Activated CD4-positive, CD25-positive, alpha-beta regulatory T cell treated with anti-CD3 and anti-CD28 coated beads, Interleukin-2, amount 50 U/mL, for 24 hours (primary cell): ENCODE measurements at places on chromosomes 5 and 9.

DNA sequence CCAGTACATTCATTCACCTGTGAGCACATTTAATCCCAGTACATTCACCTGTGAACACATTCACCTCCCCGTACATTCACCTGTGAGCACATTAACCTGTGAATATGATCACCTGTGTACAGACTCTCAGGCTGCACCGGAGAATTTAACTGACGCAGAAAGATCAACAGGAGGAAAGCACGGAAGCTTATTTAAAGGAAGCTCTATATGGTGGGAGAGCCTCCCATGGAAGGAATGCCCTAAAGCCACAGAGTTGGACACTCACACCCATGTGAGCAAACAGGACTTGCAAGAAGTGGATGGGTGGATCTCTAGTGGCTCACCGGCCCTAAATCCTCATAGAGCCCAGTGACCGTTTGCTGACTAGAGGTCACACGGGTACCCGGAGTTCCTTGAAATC is 38.2 kb downstream of the TRIP13 start:
- ATAC-seq = no peak

GRCh38 chr9:118882684-118883083 is 486.6 kb downstream of the BRINP1 start:
- ATAC-seq = no peak

- peak; percentile 64 for ATAC-seq
Measured at GRCh38 chr5:151078490-151079262, 2.2 kb downstream of the TNIP1 start.

- ATAC-seq = no peak
Measured at GRCh38 chr5:138611678-138612218, 36.5 kb upstream of the HSPA9 start.

DNA sequence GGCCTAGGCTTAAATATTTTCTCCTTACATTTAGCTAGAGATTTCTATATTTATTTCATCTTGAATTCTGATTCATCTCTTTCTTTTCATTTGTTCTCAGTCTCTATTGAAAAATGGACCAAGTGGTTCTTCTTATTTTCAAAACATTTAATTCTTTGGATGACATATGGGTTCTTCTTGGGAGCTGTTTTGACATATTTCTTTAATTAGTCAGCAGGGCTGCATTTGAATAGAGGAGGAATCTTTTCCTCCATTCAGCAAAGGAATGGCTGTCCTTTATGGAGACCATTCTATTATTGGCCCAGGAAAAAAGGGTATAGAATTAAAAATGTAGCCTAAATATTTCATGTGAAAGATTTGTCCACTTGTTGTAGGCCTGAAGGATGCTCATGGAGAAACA is 109.9 kb downstream of the RPS23 start:
- ATAC-seq = no peak

DNA sequence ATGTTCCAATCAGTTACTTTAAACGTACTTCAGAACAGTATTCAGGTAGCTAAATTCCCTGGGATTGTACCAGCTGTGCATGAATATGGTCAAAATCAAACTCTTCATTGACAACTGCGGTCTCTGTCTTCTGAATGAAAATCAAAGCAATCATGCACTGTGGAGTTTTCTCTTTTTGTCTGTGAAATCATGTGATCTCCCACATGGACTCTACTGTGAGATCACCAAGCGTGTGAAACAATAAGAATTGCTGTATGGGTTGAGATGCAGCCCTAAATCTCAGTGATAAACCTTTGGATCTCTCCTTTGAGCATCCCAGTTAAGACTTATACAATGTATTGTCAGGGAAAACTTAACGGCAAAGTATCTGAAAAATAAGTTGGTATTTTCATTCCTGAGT is 6.1 kb downstream of the NRG2 start:
- ATAC-seq = no peak

DNA sequence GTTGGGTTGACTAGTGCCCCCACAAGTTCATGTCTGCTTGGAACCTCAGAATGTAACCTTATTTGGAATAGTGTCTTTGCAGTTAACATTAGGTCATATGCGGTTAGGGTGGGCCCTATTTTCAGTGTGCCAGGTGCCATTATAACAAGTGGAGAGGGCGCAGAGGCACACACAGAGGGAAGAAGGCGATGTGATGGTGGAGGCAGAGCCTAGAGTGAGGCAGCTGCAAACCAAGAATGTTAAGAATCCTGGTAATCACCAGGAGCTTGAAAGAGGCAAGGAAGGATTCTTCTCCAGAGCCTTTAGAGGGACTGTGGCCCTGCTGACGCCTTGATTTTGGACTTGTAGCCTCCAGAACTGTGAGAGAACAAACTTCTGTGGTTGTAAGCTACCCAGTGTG is 10.9 kb downstream of the GPR107 start:
- ATAC-seq = no peak

GRCh38 chr9:105355781-105356180 is 92.1 kb upstream of the FSD1L start:
- ATAC-seq = peak; percentile 55

DNA sequence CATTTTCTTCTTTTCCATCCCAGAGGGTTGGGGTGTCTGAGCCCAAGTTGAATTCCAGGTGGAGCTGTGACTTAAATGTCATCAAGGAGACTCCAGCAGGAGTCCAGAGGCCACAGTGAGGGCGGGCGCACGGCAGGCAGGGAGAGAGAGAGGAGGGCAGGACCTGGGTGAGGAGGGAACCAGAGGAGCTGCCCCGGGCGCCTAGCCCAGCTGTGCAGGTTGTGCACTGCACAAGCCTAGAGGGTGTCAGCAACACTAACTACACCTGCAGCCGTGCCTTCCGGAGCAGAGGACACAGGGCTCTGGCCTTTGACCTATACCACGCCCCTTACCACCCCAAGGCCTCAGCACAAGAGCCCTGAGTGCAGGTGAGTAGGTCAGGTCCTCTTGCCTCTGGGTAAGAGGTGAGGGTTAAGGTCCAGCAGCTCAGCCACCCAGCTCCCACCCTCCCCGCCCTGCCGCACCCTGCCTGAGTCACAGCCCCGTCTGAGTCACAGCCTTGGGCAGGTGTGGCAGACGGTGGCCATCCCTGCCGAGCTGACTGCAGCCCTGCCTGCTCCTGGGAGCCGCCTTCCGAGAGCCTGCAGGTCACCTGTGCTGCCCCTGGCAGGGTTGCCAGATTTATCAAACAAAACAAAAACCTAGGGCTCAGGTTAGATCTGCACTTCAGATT is 6.4 kb upstream of the AGPAT2 start:
- peak; percentile 53 for ATAC-seq

GRCh38 chr9:129551393-129551973 is 69.4 kb downstream of the C9orf50 start:
- ATAC-seq = no peak

- no peak for ATAC-seq
Measured at GRCh38 chr9:88776717-88777497, 214.4 kb upstream of the S1PR3 start.

- ATAC-seq = no peak
Measured at GRCh38 chr5:74460694-74461093, 179.8 kb downstream of the ENC1 start.

GRCh38 chr5:95080030-95080429 is 204.9 kb downstream of the MCTP1 start:
- ATAC-seq = no peak

- no peak for ATAC-seq
Measured at GRCh38 chr9:3880851-3881250, 355.1 kb upstream of the RFX3 start.

DNA sequence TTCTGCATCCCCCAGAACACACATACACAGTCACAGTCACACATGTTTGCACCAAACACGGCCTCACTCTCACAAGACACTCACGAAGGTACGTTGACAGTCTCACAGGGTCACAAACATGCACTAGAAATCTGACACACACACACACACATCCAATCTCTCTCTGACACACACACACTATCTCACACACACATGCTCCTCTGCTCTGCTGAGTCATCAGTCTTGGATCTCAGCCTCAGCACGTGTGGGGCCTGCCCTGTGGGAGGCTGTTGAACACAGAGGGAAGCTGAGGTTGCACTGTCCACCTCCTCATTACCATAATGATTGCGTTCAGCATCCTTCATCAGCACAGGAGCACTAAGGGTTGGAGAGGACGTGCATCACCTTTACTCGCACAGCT is 188.8 kb downstream of the MTRR start:
- no peak for ATAC-seq

GRCh38 chr9:91496351-91496750 is 72.7 kb upstream of the NFIL3 start:
- no peak for ATAC-seq

DNA sequence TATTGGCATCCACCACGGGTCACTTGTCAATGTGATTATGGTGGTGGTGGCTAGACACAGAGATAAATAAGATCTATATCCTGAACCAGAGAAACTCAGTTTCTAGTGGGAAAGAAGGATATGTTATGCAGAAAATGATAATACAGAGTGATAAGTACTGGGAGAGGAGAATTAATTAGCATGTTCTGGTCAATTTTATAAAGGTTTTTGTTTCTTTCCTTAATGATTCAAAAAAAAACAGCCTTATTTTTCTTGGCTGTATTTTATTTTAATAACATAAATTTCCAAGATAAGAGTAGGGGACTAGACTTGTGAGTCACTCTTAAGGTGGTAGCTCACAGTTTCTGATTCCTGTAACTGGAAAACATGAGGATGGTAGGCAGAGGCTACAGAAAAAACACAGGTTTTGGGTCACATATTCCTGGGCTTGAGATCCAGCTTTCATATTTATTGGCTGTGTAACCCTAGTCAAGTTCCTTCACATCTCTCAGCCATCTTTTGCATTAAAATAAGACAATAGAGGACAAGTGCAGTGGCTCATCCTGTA is 350.3 kb upstream of the RPS23 start:
- ATAC-seq = no peak

DNA sequence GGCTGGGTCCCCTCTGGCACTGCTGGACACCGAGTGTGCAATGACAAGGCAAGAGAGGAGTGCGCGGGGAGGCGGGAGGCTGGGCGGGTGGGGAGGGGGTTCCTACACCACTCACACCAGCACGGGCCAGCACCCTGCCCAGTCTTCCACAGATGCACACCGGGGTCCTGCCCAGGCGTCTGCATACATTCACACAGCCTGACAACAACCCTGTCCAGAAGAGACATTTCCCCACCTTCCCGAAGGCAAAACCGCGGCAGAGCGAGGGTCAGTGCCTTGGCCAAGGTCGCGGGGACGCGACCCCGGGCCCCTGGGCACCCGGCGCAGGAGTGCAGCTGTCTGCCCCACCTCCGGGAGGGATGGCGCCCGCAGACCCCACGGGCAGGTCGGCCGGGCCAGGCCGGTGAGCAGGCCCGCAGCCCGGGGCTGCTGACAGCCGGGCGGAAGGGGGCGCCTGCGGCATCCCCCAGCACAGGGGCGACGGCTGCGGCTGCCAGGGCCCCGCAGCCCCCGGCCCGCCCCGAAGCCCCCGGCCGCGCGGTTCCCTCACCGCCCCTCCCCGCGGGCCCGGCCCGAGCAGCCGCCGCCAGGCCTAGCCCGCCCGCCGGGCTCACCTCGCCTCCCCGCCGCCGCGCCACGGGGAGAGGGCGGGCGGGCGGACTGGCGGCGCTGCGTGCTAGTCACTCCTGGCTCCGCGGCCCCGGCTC is 496 bp downstream of the MAPK9 start:
- ATAC-seq = peak; percentile 30

- ATAC-seq = peak; percentile 85
Measured at GRCh38 chr9:33024966-33025571, at the start of gene DNAJA1. TSS of gene DNAJA1 (plus strand) at chr9:33025273. CDS start at chr9:33026485, 1,212 bp downstream.

- no peak for ATAC-seq
Measured at GRCh38 chr5:55427157-55427556, 107.6 kb downstream of the PLPP1 start.

DNA sequence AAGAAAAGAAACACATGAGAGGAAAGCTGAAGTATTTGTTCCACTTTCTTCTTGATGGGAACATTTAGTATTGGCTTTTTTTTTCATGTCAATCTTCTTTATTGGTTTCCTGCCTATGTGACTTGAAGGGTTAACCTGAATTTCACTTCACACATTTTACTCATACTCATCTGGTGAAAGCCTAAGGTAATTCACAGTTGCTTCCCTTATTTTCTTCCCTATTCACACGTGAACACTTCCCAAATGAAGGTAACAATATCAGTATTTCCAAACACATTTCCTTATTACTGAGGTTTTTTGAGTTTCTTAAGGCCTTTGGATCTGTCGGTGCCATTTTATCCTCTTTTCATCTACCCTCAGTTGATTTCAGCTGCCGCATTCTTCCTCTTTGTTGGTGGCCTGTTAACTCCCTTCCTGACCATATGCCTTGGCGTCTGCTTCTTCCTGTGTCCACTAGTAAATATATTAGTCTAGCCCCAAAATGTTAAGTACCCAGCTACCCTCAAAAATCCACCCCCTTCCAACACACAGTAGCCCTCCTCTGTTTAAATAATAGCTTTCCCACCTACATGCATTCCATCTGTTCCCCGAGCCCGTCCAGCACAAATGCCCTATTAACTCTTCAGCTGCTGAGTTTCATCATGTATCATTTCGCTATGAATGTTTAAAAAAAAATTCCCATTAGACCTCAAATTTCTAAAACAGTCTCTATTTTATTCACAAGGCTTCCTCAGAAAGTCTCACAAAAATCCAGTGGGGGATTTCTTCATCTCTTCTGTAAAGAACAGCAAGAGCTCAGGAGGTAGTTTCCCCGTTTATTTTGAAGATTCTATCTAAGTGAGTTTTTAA is 97.3 kb downstream of the USP20 start:
- ATAC-seq = peak; percentile 39

DNA sequence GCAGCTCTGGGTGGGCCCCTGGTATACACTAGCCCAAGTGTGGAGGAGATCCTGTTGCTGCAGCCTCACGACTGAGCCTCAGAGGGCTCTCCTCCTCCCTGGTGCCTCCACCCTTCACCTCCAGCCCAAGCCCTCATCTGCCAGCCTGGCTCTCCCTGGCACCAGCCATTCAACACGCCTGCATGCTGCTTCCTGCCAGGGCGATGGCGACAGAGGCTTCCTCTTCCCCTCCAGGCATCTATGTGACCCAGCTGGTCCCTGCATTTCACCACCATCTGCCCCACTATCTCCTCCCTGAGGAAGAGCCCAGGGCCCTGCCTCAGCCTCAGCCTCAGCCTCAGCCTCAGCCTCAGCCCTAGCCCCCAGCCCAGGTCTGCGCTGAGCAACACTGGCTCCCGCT is 54.8 kb upstream of the ANGPTL2 start:
- ATAC-seq = no peak

DNA sequence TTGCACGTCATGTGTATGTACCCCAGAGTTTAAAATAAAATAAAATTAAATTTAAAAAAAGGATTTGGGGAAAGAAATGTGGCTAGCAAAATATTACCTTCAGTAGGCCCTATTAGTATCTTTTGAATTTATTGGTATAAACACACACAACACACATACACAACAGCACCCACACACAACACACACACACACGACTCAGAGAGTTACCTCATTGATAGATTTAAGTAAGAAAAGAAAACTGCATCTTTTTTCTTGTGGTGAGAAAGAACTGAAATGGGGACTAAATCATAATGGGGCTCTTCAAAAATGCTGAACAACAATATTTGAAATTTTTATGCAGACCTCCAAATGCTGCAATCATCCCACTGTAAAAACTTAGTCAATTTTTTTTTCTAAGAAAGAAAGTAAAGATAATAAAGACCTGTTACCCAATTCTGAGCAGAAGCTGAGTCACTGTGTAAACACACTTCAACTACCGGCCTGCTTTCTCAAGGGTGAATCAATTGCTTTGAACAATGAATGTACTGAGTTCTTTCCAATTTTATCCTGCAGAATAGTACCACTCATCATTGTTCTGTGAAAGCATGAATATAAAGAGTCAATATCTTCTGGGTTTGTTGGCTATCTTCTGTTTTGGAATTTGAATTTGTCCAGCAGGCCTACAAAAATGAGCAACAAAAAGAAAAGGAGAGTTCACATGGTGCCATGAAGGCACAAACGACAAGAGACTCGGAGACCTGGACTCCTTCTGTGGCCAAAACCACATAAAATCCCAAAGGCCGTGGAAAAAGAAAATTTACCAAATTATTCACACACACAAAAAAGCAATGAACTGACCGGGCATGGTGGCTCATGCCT is 57.9 kb upstream of the CCNG1 start:
- no peak for ATAC-seq
